NCI-H69 (cell line): ENCODE measurements at places on chromosomes 5 and 9.
A peak's percentile ranks its signal among the peaks of the same experiment; 100 is the strongest.

GRCh38 chr5:62562867-62563266, 15.8 kb upstream of the LRRC70 start:
- no peak for DNase-seq

DNA sequence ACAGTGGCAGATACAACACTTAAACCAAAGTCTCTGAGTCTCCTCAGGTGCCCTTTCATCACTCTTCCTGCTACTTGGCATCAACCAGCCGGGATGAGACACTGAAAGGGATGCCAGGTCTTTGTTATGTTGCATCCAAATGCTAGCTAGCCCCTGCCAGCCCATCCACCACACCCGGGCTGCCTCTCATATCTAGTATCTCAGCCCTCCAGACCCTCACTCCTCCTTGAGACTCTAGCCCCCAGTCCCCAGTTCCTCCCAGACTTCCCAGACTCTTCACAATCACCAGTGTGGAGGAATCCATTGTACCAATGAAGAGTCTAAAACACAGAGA, 21.5 kb downstream of the CSF2 start:
- no peak for DNase-seq

GRCh38 chr5:148969291-148969690, 93.6 kb downstream of the SH3TC2 start:
- DNase-seq = peak; percentile 82

- DNase-seq = no peak
Observed at GRCh38 chr5:128038643-128039042, 44.9 kb upstream of the SLC12A2 start.

DNA sequence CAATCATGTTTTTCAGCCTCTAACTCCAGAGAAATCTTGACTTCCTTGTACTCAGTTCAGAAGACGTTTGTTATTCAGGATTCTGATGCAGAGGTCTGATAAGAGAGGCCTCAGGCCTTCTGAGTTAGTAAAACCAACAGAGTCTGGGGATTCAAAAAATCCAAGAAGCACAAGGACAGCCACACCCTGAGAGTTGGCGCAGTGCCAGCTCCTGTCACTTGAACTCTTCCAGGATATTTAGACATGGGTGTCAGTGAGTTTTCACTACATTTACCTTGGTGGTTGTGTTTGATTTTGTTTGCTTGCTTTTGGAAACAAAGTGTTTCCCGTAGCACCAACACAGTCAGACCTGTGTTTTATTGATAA, 41.6 kb upstream of the PDE8B start:
- DNase-seq = peak; percentile 84

- DNase-seq = no peak
Observed at GRCh38 chr5:179327021-179327735, 18.1 kb downstream of the ADAMTS2 start.
